ENCODE measurements at places on chromosomes 1 and 21.

- DNase-seq, result no peak
These were observed 278.8 kb downstream of the AMY1C start for GRCh38 chr1:104028416-104029035.

GRCh38 chr1:18923756-18924211 lies 21.4 kb upstream of the ALDH4A1 start:
- no peak for DNase-seq

DNA sequence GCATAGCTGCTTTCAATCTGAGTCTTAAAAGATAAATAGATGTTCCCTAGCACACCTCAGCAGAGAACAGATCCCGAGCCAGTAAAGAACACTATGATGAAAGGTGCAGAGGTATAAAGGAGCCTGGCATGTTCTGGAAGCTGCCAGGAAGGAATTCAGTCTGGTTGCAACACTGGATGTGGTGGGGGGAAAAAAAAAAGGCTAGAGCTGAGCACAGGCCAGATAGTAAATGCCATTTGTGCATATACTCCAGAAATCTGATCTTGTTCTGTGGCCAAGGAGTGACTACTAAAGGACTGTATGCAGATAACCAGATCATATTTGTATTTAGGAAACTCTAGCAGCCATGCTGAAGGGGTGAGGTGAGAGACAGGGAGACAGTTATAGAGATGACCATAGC lies 240.3 kb downstream of the VAV3 start:
- DNase-seq, result no peak

DNA sequence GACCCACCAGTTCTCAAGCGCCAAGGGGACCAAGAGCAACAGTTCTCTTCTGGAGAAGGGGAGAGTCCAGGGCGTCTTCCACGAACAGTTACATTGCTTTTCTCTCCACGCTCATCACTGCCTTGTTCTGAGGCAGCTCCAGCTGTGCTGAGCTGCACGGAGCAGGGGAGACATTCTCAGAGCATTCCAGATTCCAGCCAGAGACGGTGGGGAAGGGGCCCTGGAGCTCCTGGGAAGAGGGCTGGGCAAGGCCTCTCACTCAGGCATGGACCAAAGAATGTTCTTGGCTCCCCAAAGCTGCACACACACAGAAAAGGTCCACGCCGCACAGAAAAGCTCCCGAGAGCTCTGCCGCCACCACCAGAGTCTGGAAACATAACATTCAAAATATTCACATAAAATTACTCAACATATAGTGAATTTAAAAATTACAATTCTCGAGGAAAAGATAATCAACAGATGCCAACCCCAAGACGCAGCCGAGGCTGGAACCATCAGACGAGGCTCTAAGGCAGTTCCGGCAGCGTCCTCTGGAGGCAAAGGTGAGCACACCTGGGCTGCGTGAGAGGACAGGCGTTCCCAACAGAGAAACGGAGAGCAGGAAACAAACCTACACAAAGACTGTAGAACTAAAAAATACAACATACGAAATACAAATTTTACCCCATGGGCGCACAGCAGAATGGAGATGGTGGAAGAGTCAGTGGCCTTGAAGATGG lies 40.5 kb downstream of the UBE2G2 start:
- no peak for DNase-seq

- DNase-seq, result no peak
These were observed 81.9 kb upstream of the HAO2 start for GRCh38 chr1:119286587-119287181.

- no peak for DNase-seq
These were observed 62.8 kb downstream of the RGS4 start for GRCh38 chr1:163131981-163132380.

DNA sequence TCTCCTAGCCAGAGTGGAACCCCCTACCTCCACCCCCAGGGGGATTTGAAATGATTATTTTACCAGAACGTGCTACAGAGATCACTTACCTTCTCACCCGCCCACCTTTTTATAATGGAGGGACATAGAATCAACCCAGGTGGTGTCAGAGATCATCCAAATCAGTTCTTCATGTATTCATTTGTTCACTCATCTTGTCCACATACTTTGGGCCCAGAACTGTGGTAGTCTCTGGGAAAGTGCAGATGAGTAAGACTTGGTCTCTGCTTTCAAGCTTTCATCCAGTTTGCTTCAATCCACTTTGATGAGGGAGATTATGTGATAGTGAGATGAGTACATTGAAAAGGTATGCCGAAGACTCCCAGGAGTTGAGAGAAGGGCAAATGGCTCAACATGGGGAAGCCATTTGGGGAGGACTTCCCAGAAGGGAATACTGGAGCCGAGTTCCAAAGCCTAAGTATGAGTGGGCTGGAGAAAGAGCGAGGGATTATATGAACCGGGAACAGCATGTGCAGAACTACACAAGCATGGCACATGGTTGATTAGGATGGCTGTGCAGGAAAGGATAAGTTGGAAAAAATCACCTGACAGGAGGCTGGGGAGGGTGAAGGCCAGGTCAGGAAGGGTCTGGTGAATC lies 1.9 kb downstream of the FGGY start:
- DNase-seq, result no peak

- no peak for DNase-seq
These were observed 122.7 kb downstream of the FASLG start for GRCh38 chr1:172781513-172782140.

- DNase-seq, result no peak
These were observed 5.3 kb downstream of the EDN2 start for GRCh38 chr1:41479000-41479807.

DNA sequence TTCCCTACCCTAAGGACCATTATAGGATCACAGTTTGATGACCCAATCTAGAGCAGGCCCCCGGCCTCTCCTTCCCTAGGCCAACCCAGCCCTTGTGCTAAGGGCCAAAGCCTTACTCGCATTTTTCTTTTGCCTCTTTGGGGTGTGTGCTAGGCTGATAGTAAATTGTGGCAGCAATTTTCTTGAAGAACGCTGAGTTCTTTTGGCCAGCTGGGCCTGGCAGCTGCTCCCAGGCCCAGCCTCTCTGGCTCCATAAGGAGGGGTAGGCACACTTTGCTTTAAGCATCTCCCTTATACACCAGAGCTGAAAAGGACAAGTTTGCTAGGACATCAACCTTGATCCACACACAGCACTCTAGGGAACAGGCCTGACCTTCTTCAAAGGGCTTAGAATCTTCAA lies 4.2 kb downstream of the OLFML2B start:
- no peak for DNase-seq

DNA sequence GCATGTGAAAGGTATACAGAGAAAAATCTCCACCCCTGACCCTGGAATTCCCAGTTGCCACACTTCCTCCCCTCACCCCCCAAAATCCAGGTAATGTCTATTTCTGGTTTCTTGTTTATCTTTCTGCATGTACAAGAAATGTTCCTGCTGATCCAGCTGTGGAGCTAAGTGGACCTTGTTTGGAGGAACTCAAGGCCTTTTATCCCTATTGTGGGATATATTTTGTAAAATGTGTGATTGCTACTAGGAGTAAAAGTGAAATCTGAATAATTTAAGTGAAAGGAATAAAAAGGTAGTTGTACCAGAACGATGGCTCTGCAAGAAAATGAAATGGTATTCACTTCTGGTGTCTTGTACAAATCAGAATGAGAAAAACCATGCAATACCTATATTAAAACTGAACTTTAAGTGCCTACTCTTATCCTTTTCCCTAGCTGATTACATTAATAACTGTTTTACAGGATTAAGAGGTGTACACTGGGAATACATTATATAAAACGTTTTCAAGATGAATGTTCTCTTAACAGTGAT lies 3.0 kb downstream of the SPEN start:
- DNase-seq, result no peak

GRCh38 chr1:229253151-229253974 lies 17.5 kb upstream of the RAB4A start:
- DNase-seq, result peak; percentile 19

DNA sequence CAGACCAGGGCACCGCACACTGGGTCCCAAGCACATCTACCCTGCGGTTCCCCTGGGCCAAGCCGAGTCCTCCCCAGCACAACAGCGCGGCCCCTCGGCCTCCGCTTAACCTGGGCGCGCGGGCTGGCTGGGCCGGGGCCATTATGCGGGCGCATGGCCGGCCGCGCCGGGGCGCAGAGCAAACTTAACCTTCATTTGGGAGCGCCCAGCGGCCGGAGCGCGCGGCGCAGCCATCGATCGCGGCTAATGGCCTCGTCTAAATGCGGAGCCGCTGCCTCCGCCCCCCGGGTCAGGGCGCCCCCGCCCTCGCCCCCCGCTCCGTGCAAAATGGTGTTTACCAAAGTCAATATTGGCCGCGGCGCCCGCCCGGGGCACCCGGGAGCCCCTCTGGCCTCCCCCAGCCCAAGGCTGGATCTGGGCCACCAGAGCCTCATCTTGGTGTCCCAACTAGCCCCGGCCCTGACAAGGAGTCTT lies 272.1 kb downstream of the TRABD2B start:
- no peak for DNase-seq

GRCh38 chr1:29428997-29429396 lies 192.7 kb downstream of the PTPRU start:
- DNase-seq, result no peak

GRCh38 chr1:244322791-244323521 lies 128.8 kb downstream of the ADSS2 start:
- peak; percentile 14 for DNase-seq

DNA sequence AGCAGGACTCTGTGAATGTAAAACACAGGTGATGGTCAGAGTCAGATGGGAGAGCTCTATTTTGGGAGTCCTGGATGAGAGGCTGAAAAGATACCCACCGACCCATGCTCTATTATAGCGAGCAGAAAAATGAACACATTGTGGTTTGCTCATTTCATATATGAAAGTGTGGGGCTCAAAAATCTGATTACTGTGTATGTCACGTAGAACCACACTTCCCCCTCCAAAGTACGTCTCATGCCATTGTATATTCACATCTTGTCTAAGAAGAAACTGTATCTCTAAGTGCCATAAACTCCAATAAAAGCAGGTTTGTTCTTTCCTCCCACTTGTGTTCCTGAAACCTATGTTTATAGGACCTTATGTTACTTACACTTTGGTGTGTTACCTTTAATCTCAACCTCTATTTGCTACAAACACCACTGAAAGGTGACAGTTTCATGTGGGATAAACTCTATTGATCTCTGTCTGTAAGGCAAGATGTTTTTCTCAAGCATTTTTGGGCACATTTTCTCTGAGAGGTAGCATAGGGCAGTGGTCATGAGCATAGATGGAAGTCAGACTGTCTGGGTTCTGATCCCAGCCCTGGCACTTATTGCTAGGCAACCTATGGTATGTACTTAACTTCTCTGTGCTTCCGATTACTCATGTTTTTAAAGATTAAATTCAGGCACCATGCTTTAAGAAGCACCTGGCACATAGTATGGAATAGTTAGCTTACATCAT lies 214.4 kb downstream of the ST6GALNAC3 start:
- no peak for DNase-seq

DNA sequence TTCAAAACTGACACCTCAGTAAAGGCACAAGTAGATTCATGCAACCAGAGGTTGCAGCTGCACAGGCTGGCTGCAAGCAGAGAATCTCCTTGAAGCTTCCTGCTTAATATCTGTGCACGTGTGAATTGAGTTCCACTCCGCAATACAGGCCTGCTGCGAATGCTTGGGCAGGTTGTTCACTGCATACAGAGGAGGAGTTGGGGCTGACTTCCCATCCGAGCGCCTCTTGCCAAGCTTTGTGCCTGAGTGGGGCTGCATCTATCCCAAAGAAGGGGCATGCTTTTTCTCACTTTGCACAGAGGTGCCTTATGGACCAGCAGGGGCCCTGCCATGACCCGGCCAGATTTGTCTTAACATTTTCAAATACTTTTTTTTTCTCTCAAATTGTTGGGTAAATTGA lies 17.9 kb upstream of the PADI1 start:
- DNase-seq, result no peak

GRCh38 chr21:25508364-25508763 lies 98.9 kb downstream of the MRPL39 start:
- DNase-seq, result no peak

DNA sequence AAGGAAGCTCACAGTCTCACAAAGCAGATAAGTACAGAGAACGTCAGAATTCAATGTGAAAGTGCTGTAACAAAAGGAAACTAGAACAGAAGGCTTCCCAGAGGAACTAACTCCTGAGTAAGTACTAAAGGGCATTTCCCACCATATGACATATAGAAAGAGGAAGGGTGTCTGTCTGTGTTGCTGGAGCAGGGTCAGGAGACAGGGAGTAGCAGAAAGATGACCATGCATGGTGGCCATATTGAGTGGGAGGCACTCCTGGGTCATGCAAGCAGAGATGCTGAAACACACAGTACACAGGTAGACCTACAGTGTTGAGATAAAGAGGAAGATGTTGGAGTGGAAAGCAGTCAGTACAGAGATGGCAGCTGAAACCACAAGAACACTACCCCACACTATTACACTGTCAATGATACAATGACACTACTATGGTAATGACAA lies 47.3 kb downstream of the SLC25A24 start:
- no peak for DNase-seq

GRCh38 chr1:44460107-44460882 lies 55.2 kb downstream of the RNF220 start:
- DNase-seq, result no peak

GRCh38 chr1:4585216-4585615 lies 69.2 kb upstream of the AJAP1 start:
- no peak for DNase-seq

GRCh38 chr1:231207437-231207836 lies 33.6 kb upstream of the GNPAT start:
- no peak for DNase-seq

DNA sequence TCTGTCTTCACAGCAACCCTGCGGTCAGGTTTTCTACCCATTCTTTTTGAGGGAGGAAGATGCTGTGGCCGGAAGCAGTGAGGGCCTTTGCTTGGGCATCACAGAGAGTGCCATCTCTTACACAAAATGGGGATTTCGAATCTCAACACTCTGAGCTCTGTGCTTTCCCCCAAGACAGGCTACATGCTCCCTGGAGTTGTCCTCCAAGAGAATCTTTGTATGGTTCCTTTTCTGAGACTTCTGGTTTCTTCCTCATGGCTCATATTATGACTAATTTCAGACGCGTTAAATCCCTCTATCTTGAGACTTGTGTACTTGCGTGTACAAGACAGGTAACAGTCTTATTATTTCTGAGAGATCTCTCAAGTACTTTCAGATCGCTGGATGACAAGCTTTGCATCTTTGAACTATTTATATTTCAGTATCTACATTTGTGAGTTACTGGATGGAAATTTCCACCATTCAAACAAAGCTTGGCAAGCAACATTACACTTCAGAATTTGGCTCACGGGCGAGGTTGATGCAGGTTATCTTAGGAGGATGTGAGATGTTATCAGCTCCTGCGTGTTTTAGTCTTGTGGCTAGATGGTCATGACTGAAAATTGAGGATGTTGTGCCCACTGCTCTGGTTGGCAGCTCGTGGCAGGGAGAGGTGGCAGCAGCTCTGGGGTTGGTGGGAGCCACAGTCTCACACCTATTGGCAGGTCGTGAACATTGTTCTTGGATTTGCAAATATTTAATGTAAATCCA lies 19.4 kb downstream of the ABCG1 start:
- no peak for DNase-seq

DNA sequence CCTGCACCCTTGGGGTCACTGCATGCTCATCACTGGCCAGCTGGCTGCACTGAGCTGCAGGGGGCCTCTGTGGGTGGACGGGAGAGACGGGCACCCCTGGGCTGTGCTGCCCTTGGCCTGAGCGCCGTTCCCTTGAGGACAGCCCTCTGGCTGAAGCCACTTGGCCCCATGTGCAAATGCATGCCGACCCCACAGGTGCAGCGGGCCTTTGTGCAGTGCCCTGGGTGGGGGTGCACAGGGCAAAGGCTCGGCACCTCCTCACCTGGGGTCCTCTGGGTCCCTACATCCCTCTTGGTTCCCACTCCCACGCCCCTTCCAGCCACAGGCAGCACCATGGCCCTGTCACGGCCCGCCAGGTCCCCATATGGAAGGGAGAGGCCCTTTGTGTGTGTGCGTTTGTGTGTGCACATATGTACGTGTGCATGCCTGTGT lies 41.3 kb downstream of the COQ8A start:
- DNase-seq, result no peak

Data from stimulated activated CD4-positive, alpha-beta T cell treated with anti-CD3 and anti-CD28 coated beads, Interleukin-4, amount 100 ng/mL, for 4 hours (primary cell).